COR-L47 (cell line): ENCODE measurements at places on chromosomes 3 and 15.

DNA sequence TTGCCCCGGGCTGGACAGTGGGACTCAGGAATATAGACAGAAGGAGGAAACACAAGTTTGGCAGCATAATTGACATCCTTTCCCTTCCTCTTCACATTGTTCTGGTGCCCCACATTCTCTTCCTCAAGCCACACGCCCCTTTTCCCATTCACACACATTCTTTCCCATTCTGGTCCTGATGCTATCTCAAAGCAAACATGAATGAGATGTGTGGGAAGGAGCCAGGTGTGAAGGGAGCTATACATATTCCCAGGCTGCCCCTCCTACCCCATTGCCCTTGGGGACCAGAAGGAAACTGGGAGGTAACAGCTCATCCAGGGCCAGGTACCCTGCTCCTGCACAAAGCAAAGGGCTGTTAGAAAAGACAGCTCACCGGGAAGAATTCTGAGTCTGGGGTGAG is 23.4 kb upstream of the CLK3 start:
- no peak for DNase-seq

GRCh38 chr15:35281515-35281914 is 196.4 kb upstream of the NANOGP8 start:
- no peak for DNase-seq

DNA sequence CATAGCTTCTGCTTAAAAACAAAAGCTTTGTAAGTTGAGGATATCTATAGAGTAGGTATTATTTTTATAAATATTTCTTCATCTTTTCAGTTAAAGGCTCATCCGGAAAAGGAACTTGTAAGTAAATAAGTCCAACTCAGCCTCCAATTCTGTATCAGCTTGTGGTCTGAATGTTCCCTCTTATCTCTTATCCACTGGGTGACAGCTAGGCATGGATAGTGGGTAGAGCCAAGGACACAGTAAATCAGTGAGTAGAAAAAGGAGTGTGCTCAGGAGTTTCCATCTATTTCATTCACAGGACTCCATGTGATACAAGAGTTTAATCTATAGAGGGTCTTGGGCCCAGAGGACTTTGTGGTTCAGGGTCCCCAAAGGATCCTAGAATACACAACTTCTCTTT is 50.9 kb downstream of the FRMD5 start:
- no peak for DNase-seq

DNA sequence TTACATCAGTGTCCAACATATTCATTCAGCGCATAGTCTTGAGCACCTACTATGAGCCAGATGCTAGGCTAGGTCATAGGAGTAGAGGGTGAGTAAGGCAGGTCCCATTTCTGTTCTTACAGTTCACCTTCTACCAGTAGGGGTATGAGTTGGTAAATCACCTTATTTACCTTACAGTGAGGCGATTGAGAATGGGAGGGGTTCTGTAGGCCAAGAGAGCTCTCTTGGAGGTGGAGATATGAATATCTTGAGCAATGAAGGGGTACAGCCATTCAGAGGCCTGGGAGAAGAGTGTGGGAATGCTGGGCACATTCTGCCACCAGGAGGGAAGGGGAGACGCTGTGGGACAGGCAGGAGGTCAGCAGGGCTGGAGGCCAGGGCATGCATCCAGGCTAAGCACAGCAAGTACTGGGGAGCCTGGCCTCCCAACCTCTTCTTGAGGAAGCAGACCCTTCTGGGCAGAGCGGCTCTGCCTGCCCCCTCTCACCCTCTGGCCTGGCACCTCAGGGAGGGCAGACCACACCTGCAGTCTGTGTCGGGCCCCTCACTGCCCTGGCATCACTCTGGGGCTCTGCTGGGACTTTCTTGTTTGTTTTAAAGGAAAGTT is 123.4 kb downstream of the EEFSEC start:
- no peak for DNase-seq

DNA sequence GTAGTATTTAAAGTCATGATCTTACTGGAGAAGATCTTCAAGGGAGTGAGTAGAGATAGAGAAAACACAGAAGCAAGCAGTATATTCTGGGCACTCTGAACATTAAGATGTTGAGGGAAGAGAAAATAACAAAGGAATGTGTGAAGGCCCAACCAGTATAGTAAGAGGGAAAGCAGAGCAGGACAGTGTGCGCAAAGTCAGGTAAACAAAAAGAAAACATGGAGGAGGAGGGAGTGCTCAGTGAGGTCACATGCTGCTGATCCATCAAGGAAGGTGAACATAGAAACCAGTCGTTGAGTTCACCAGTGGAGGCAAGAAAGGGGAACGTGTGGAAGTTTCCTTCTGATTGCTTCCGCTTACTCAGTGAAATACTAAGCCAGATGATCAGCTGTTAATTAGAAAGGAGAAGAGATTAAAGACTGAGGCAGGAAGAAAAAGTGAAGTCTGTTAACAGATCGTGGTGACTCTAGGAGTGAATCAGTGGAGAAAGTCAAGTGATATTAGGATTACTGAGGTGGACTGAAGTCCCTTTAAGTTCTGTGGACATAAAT is 47.2 kb downstream of the OPA1 start:
- DNase-seq = no peak
